Esophagus mucosa (tissue), 1 donor: ENCODE measurements at places on chromosomes 6 and 20. TPM values are rescaled to one million over a fixed set of nuclear protein-coding genes. Genes with fewer than 3 reads are reported as not detected.

- ATAC-seq: no peak
Observed at GRCh38 chr6:157361886-157362285, 19.1 kb upstream of the ZDHHC14 start.

- ATAC-seq: no peak
Observed at GRCh38 chr6:15618685-15619084, 44.1 kb downstream of the DTNBP1 start.

GRCh38 chr6:90494067-90494780, 92.6 kb downstream of the MAP3K7 start:
- no peak for ATAC-seq

GRCh38 chr6:44569131-44569530, 181.6 kb downstream of the CDC5L start:
- no peak for ATAC-seq

DNA sequence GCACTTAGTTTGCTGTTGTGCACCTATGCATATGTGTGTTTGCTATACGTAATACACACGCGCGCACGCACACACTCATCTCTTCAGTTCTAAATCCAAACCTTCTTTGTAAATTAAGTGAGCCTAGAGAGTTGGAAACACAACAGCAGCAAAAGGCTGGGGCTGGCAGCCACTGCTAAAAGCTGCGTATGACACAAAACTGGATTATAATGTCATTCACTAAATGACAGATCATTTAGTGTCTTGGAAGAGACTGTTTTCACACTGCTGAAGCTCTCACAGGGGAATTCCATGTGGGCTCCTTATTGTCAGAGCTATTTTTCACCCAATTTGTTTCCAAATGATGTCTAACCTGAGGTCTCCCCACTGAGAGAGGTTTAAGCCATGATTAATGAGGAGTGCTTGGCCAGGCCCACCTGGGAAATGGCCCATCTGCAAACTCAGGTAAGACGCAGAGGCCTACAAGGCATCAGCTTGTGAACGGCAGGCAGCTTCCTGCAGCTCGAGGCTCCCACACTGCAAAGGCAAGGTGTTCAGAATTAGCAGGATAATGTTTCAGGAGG, 94.2 kb downstream of the OLIG3 start:
- ATAC-seq: no peak

- ATAC-seq: no peak
Observed at GRCh38 chr6:64831680-64832079, 875.3 kb downstream of the EYS start.

- ATAC-seq: no peak
Observed at GRCh38 chr6:169177516-169178166, 76.0 kb downstream of the THBS2 start.

DNA sequence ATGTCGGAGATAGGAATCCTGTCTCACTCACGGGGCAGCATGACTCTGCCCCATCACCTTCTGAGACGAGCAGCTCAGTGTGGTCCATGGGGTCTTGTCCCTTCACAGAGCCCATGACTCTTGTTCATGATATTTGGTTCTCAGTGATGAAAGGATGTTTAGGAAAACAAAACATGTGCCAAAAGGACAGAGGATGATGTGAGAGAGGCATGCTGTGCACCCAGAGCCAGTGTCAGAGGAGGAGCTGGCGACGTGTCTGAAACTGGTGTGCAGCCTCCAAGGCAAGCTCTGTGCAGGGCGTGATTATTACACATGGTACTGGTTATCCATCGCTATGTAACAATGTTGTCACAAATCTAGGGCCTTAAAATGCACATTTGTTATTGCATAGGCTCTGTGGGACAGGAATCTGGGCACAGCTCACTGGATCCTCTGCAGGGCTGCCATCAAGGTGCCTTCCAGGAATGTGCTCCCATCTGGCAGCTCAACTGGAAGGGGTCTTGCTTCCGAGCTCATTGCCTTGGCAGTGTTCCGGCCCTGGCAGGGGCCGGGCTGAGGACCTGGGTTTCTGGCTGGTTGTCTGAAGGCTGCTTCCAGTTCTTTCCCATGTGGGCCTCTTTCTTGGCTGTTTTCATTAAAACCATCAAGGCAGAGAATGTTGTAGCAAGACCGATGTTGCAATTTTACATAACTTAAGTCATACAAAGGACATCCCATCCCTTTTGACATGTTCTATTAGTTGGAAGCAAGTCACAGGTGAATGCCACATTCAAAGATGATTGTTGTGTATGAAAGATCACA, 175.4 kb downstream of the ERMARD start:
- ATAC-seq: no peak

DNA sequence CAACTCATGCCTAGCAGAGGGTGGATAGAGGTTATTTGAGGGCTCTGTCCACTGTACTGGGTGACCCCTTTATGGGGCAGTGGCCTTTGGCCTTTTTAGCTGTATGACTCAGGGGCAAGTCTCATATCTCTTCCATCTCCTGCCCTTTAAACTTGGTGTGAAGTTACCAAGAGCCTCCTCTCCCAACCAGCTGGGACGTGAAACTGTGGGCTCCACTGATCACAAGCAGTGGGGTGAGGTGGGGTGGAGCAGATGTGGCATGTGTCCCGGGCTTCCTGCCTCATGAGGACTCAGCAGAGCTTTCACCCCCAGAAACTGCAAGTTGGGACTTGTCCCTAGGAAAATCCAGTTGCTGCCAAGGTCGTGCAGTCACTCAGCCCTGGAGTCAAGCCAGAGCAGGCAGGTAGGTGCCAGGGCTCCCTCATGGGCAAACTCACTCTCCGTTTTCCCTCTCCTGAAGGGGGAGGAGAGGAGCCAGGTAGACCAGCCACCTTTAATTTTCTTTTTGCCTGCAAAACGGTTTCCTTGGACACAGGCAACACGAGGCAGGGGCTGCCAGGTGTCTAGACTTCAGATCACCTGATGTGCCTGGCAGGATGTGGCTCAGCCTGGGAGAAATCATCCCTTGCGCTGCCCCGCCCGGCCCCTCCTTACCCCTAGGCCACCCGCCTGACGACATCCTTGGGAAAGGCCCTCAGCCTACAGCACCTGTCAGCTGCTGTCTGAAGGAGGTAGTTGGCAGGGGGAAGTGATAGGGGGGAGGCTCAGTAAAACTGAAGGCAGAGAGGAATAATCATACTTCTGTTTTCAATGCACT, 4.0 kb downstream of the CDKN1A start:
- ATAC-seq: peak; percentile 62

GRCh38 chr20:50655311-50655880, 35.9 kb downstream of the RIPOR3 start:
- no peak for ATAC-seq

- ATAC-seq: no peak
Observed at GRCh38 chr6:34489207-34489805, 23.4 kb downstream of the PACSIN1 start.

- ATAC-seq: no peak
Observed at GRCh38 chr6:113181164-113181563, 676.0 kb upstream of the MARCKS start.

PAQR8 gene
- total RNA-seq: 3.5 TPM

RNF146 gene
- total RNA-seq: 14.3 TPM

VNN1 gene
- total RNA-seq: 0.12 TPM

RIN2 gene
- 42.3 TPM for total RNA-seq

WFDC5 gene
- 4.3 TPM for total RNA-seq

LINC00237 gene
- total RNA-seq: not detected

OR2B3 gene
- total RNA-seq: not detected
